ENCODE measurements at places on chromosomes 1 and 21.

DNA sequence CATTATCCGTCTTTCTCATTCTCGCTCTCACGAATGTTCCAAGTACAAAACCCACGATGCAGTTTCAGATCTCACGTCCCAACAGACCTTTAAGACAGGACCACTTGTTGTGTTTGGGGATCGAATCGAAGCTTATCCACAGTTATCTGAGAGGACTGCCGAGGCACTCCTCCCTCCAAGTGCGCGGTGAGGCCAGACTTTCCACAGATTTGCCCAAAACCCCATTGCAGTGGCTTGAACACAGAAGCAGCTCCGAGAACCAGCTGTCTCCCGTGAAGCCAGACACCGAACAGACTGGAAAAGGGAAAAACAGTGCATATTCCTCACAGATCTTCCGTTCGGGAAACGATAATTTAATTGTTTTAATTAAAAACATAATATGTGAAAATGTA, 46.5 kb upstream of the COL6A2 start:
- no peak for DNase-seq

- peak; percentile 47 for DNase-seq
Measured at GRCh38 chr1:203744075-203744972, 20.7 kb upstream of the LAX1 start.

- peak; percentile 64 for DNase-seq
Measured at GRCh38 chr1:56798053-56798471, 21.1 kb downstream of the FYB2 start.

- no peak for DNase-seq
Measured at GRCh38 chr1:236951672-236952071, 52.6 kb downstream of the MT1HL1 start.

DNA sequence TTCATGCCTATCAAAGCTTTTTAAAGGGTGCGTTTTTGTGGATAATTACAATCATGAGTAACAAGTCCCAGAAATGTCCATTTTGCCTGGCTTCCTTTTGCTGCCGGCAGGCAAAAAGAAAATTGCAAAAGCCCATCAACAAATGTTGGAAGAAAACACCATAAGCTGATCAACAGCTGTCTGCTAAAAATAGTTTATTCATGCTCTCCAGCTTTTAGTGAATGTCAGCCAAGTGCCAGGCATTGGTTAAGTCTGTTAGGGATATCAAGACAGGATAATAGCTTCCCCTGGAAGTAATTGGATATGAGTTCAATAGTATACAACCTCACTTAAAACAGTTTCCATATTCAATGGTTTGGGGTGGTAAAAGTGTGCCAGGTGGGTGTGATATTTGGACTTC, 13.6 kb upstream of the AGMAT start:
- no peak for DNase-seq

All from GM23248 (cell line).